ENCODE measurements at places on chromosomes 5 and 9.
A peak's percentile ranks its signal among the peaks of the same experiment; 100 is the strongest.

DNA sequence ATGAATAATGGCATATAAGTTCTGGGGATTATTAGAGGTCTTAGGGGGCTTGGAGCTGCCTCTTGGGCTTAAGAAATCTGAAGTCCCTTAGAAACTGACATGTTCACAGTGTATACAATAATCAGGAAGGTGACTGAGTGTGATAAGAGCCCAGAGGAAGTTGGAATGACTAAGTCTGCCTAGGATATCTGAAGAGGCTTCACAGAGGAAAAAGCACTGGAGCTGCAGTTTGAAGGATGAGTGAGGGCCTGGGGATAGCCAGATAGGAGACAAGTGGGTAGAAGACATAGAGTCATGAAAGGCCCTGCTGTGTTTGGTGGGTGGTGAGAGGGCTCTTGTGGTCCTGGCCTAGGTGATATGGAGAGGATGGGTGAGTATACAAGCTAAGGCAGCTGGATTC is 8.8 kb downstream of the NEUROG1 start:
- DNase-seq = no peak

GRCh38 chr5:54761213-54761701 is 224.1 kb downstream of the ESM1 start:
- DNase-seq = no peak

- DNase-seq = no peak
Measured at GRCh38 chr5:149044453-149045088, 18.3 kb downstream of the SH3TC2 start.

- DNase-seq = no peak
Measured at GRCh38 chr9:76107482-76107881, 217.0 kb downstream of the PCSK5 start.

DNA sequence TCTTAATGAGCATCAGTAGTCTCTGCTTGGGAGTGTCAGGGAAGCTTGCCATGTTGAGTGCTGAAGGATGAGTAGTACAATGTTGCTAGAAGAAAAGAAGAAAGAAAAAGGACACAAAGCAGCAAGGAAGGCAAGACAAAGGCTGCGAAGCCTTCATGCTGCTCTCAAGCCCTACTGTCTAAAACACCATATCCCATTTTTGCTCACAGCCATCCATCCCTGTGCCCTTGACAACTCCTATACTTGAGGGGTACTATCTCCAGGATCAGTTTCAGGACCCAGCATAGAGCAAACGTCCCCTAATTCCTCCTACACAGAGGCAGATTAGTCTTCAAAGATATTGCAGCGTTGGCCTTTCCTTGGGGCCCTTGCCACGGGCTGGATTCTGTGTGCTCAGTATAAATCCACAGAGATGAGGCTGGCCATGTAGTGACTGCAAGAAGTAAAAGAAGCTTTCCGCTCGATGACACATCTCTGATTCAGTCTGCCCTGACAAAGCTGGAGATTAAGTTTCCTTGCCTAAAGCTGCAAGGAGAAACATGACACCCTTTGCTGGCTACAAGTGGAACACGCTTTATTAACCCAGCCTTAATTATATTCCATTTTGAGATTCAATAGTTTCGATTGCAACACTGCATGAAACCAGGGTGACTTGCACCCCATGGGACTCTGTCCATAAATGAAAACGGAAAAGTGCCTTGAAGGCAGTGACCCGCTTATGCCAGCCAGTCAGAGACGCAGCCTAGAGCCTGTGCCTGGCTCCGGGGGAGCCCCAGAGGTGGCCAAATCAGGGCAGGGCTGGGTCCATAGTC is 304.6 kb downstream of the ACTL7B start:
- DNase-seq = no peak

- DNase-seq = peak; percentile 82
Measured at GRCh38 chr9:34701023-34701768, 8.7 kb downstream of the CCL21 start.

DNA sequence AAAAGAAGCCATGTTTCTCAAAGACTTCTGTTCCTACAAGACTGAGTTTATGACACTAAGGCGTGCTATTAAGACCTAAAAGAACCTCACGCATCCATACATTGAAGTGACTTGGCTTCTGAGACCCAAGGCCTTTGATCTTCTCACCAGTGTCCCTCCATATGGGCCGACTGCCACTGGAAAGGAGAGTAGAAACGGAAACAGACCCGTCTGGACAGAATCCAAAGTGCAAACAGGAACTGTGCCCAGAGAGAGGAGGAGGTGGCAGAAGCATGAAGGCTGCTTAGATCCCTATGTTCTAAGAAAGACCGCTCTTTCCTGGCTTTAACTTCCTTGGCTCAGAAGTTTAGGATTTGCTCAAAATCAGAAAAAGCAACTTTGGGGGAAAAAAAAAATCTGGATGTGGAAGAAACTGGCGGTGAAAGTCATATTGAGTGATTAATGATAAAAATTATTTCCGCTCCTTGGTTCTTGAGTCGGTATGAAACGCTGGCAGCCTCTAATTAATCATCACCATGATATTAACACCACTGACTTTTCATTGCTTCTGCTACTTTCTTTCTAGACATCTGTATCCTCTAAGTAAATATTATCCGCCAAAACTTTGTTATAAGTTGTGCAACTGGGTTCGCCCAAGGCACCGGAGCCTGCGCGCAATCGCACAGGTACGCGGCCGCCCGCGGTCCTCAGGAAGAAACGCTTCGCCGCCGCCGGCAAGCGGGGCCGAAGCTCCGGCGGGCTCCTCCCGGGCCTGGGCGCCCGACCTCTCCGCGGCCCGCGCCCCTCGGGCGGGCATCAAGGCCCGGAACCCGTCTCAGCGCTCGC is 726 bp downstream of the DAP start:
- DNase-seq = peak; percentile 54

DNA sequence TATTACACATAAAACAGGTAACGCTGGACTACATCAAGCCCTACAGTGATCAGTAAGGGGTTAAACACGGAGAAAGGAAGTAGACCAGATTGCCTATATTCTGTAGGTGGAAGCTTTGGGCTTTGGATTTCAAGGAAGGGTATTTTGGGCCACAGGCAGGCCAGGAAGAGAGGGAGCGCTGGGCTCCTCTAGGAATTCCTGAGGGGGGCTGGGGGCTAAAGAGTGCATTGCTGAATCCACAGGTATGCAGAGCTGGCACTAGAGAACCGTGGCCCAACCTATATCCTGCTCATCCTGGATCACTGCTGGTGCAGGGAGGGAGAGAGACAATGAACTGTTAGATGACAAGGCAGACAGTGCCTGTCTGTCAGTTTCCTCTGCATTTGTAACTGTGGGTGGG is 367.1 kb downstream of the CSNK1G3 start:
- no peak for DNase-seq

DNA sequence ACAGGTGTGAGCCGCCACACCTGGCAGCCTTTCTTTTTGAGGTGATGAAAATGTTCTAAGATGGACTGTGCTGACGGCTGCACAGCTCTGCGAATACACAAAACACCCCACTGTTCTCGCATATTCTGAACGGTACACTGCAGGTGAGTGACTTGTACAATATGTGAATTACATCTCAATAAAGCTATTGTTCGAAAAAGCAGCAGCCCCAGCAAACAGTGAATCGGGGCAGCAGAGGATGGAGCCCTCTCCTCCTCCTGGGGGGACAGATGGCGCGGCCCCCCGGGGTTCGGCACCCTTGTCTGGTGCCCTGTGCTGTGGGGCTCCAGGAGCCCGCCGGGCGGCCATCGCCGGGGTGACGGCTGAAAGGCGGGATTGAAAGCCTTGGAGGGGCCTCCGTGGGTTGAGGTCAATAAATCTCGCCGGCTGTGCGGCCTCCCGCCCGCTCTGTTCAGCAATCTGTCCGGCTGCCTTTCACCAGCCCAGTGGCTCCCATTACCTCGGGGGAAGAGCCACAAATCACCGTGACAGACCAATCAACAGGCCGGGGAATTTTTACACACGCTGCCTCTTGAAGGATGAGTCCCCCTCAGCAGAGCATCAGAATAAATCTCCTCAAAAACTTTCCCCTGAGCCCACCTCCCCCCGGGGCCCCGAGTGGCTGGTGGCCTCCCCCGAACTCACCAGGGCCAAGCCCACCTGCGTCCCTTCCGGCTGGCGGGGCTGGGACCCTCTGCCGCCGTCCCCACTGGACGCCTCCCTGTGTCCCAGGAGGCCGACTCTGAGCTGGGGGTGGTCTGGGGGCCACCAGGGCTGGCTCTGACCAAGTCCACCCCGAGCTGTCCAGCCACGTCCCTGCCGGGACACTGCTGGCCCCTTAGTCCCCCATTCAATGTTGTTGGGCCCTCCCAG is 37.8 kb upstream of the TMEM250 start:
- DNase-seq = no peak

GRCh38 chr5:28208356-28208755 is 1170.0 kb upstream of the CDH9 start:
- no peak for DNase-seq

- DNase-seq = no peak
Measured at GRCh38 chr9:107740088-107740980, 250.8 kb upstream of the KLF4 start.

DNA sequence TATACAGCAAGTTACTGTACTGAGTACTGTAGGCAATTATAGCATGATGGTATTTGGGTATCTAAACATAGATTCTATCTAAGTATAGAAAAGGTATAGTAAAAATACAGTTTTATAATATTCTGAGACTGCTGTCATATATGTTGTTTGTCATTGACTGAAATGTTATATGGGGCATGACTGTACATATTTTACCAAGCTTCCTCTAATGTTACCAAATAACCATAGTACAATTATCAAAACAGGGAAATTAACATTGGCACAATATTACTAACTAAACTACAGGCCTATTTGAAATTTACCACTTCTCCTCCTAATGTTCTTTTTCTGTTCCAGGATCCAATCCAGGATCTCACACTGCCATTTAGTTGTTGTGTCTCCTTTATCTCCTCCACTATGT is 18.5 kb downstream of the NPR3 start:
- DNase-seq = no peak

DNA sequence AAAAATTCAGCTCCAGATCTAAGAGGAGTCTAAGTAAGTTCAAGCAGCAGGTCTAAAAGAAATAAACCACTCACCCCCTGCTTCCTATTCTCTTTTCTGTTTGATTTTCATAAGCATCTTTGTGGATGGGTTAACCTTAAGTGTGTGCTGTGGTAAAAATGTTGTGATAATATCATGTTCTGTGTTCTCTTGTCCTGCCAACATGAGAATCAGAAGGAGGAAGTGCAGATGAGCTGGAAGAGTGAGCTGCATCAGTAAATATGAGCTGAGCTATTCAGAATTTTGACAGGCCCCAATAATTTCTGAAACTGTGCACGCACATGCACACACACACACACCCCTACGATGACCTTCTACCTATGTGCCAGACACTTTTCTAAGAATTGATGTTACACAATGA is 186.5 kb upstream of the ANKRD55 start:
- DNase-seq = no peak

Measured in CD4-positive, alpha-beta T cell treated with Interleukin-17A for 4 hours (primary cell).